ENCODE measurements at places on chromosomes 11 and 22.

DNA sequence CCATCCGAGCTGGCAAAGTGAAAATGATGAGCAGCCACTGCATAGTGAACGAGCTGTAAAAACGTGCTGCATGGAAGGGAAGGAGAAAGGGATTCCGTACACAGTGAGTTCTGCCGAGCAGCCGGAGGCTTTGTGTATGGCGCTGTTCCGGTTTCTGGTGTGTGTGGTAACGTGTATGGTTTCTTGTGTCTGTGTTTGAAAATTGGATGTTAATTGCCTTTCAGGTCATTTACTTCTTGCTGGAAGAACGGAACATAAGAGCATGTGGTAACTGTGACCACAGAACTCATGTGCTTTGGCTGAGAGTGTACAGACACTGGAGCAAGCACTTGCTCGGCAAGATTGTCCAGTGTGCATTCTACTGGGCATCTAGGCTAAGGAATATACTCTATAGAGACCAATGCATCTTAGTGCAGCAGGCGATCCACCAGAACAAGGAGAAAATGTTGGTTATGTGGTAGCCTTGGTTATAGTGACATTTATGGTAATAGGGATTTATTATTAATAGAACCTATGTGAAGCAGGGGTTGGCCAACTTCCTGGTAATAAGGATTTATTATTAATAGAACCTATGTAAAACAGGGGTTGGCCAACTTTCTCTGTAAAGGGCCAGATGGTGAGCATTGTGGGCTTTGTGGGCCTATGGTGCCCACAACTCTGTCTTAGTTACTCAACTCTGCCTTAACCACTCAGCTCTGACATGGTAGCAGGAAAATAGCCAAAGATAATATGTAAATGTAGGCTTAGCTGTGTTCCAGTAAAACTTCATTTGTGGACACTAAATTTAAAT lies 49.2 kb downstream of the GRAMD1B start:
- no peak for DNase-seq

DNA sequence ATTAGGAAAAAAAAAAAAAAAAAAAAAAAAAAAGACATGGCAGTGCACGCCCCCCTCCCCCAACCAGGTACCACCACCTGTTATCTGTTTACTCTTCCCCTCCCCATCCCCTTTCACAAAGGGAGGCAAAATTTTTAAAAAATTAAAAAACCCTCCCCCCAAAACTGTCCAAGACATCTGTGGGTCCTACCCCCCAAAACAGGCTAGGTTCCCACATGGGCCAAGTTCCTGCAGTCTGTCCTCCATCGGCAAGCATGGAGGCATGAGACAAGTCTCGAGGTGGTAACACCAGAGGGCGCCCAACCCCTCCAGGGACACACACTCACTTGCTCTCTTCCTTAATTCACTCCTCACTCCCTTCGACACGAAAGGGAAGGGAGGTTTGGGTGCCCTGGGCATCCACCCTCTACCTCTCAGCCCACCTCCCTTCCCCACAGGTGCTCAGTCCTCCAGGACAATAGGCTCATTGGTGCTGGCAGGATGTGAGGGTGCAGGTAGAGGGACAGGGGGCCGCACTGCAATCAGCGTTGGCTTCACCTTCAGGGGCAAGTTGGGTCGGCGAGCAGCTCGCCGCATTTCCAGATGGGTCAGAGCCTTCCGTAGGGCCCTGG lies 2.2 kb upstream of the TUT1 start:
- peak; percentile 81 for DNase-seq

DNA sequence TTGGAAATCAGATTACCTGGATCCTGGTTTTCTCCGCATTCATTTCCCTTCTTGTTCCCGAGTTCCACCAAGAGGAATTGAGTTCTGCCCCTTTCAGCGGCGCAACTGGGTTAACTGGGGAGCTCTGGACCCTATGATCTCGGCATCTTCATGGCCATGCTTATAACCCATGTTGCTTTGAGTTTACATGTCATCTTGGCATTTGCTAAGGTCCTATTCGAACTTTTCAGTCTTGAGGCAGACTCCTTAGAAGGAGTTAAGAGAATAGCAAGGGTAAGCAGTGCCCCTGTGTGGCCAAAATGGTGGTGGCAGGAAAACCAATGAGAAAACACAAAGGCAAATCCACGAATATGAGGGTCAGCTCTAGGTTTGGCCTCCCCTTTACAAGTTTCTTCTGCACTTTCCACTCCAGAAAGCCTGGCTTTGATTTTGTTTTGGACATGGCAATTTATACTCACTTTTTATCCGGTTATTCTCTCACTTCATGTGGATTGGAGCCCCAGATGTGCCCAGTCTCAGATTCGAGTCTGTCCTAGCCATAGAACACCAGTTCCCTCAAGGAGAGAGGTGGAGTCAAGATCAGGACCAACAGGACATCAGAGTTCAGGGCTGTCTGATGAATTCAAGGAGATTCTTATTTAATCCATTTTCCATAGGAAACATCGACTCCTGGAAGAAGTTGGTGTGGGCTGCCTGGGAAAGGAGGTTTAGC lies 55.3 kb upstream of the FBXO3 start:
- DNase-seq: peak; percentile 44

DNA sequence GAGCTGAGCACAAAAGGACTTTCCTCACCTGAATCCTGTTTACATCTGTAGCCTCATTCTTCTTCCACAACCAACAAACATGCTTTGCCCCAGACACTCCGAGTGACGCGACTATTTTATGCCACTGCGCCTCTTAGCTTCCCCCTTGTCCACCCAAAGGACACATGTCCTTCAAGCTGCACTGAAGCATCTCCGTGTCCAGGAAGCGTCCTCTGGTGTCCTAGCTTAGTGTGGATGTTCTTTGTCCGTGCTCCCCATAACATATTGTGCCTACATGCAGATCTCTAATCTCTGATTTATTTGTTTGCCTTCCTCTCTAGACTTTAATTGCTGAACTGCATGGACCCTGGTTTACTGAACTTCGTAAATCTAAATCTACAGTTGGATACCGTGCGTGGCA lies 20.1 kb upstream of the CECR2 start:
- DNase-seq: no peak

GRCh38 chr11:77159219-77159936 lies 31.3 kb downstream of the MYO7A start:
- DNase-seq: no peak

All from CD4-positive, alpha-beta T cell treated with Interferon alpha-2 for 1 hour (primary cell).